ENCODE measurements at places on chromosomes 12 and 14.

DNA sequence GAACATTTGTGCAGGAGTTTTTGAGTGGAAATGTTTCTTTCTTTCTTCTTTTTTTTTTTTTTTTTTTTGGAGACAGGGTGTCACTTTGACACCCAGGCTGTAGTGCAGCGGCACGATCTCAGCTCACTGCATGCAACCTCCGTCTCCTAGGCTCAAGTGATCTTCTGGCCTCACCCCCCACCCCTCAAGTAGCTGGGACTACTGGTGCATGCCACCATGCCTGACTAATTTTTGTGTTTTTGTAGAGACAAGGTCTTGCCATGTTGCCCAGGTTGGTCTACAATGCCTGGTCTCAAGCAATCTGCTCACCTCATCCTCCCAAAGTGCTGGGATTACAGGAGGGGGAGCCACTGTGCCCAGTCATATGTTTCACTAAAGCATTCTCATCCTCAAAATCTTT lies 69.2 kb upstream of the BCAT1 start:
- DNase-seq = no peak

DNA sequence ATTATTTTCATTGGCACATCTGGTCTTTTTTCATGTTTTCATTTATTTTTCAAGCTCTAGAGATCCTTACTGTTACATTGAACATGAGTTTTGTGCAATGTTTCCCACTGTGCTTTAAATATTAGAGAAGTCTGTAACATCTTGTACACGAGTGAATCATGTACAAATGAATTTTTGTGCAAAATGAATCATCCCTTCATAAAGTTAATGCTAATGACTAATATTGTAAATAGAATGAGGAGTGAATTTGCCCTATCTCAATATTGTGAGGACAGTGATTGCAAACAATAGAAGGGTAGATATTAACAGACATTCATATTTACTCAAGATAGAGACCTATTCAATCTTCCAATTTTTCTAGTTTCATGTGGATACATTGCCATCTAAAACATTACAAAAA lies 463.3 kb upstream of the FOXG1 start:
- peak; percentile 39 for DNase-seq

- no peak for DNase-seq
Measured at GRCh38 chr12:18415227-18415626, 153.9 kb downstream of the PIK3C2G start.

DNA sequence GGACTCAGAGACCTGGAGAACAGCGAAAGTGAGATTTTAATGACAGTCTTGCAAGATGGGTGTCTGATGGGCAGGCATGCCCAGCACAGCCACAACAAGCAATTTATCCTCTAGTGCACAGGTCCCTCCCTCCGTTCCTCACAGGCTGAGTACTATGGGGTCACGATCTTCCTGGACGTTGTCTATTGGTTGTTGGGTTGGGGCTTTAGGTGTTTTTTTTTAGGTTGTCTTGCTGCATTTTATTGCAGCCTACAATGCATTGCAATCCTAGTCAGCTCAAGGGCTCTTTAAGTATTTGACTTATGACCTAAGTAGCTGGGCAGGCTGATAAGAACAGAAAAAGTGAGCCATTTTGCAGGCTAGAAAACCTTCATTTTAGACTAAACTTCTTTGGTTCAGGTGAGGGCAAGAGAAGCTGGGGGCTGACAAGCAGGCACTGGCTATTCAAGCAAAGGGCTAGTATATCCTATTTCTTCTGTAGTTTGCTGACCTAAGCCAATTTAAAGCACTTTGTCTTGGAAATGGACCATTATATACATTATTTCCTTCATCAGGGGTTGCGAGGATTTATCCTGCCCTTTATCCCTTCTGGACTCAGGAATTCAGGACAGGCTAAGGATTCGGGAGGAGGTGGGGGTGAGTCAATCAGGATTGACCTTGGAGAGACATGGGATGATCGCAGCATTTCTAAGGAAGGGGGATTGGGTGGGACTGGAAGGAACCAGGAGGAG lies 6.0 kb downstream of the KRT7 start:
- DNase-seq = no peak

GRCh38 chr12:85281636-85282312 lies 1.8 kb downstream of the ALX1 start:
- no peak for DNase-seq

- peak; percentile 35 for DNase-seq
Measured at GRCh38 chr14:94412671-94413638, 24.6 kb upstream of the SERPINA1 start.

GRCh38 chr12:108582509-108582908 lies 15.4 kb downstream of the TMEM119 start:
- no peak for DNase-seq

GRCh38 chr12:42862055-42862454 lies 272.5 kb upstream of the PRICKLE1 start:
- DNase-seq = no peak

DNA sequence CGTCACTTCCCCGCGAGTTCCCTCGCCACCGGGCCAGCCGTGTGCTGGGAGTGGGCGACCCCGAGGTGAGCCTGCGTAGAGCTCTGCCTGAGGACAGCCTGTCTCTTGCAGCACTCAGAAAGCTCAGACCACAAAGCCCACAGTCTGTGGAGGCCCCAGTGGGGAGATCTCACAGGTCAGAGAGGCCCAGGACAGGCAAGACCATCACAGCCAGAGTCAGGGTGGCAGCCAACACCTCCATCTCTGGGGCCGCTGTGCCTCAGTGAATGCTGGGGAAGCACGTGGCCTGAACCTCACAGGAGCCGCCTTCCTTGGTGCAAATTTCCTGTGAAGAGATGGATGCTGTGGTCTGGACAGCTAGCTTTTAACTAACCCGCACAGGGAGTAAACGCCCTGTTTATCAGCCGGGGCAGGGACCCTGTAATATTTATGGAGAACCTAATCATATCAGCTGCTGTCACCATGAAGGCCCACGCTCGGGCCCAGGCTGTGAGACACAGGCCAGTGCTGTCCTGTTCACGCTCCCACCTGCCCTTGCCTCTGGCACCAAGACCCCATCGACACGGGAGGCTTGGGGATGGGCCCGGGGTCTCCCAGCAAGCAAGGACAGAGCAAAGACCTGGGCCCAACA lies 56.9 kb downstream of the CDC42BPB start:
- DNase-seq = no peak

Measured in fibroblast of pulmonary artery (primary cell).